ENCODE measurements at places on chromosomes 2 and 18.

DNA sequence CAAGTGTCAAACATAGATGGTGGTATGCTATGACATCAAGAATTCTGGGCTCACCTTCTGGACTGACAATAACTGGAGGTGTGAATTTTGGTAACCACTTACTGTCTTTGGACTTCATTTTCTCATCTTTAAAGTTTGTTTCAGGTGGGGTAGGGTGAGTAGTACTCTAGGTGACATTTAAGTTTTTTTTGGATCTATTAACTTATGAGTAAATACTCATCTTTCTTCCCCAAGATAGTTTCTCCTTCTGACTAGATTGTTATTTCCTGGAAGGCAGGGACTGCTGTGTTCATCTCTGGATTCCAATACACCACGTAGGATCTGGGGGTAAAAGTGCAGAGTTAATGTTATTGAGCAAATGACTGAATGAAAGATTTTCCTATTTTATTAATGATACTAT lies 55.9 kb downstream of the ICOS start:
- no peak for DNase-seq

- no peak for DNase-seq
Measured at GRCh38 chr2:217387776-217388387, 528.0 kb upstream of the TNP1 start.

- peak; percentile 16 for DNase-seq
Measured at GRCh38 chr2:122191331-122191730, 435.9 kb downstream of the TSN start.

DNA sequence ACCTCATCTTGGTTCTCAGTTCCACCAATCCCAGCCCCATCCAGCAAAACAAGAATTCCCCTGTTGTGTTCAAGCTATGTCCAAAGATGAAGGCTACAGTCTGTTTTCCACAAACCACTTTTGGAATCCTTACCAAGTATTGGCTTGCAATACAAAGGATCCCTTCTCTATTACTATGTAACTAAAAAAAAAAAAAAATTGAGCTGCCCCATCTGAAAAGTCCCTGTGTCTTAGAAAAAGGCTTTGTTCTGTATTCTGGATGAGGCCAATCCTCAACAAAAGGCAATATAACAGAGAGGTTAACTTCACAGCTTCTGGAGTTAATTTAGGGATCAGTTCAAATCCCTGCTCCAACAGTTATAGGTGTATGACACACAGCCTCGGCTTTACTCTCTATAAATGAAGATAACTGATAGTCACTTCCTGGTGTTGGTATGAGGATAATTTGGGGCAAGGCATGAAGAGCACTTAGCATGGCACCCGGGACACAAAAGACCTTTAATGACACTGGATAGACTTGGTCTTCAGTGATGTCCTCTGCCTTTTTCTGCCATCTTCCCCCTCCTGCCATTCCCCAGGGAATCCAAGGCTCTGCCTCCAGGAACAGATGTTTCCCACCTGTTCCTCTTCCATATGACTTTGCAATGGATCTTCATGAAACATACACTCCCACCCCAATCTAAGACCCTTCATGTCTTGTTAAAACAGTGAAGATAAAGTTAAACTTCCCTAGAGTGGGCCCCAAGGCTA lies 61.2 kb upstream of the ATL2 start:
- no peak for DNase-seq

GRCh38 chr2:191916826-191917225 lies 69.9 kb upstream of the CAVIN2 start:
- no peak for DNase-seq

GRCh38 chr18:55404136-55404830 lies 183.7 kb downstream of the TCF4 start:
- DNase-seq = no peak

DNA sequence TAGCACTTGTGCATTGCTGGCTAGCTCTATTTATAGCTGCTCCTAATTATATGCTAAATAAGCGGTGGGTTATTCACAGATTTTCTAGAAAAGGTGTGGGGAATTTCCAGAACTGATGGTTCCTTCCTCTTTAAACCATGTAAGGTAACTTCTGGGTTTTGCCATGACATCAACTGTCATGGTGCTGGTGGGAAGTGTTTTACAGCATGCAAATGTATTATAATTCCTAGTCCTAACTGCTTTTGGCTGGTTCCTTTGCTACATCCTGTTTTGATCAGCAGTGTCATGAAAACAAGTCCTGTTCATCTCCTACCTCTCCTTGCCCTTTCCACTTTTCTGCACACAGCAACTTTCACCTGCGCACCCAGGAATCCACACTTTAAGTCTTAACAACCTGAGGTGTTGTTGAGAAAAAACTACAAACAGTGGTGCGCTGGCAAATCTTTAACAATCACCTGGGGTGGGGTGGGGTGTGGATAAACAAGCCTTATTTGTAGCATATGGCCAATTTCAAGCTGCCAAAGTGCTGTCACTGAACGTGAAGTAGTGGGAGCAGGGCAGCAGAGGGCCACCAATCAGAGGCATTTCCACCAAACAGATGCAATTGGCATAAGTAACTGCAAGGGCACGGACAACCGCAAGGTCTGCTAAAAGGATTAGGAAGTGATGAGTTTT lies 33.4 kb upstream of the SKOR2 start:
- DNase-seq = no peak

DNA sequence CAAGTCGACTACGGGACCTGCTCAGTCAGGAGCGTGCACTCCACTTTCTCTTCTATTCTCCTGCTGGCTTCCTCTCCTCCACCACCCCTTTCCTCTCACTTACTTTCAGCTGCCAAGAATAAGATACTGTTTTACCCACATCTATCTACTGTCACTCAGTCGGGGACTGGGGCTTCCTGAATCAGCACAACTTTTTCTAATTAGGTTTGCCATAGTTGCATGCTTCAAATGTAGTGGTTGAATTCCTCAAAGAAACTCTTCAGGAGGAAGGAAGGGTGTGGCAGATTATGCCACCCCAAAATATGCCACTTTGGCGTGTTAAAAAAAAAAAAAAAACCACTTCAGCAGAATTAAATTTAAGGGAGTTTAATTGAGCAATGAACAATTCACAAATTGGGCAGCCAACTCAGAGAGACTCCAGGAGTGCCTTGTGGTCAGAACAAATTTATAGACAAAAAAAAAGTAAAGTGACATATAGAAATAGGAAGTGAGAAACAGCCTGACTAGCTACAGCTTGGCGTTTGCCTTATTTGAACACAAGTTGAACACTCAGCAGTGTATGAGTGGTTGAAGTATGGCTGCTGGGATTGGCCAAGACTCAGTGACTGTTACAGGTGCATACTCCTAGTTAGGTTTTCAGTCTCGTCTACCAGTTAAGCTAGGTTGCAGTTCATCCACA lies 32.5 kb upstream of the RMDN2 start:
- DNase-seq = no peak

DNA sequence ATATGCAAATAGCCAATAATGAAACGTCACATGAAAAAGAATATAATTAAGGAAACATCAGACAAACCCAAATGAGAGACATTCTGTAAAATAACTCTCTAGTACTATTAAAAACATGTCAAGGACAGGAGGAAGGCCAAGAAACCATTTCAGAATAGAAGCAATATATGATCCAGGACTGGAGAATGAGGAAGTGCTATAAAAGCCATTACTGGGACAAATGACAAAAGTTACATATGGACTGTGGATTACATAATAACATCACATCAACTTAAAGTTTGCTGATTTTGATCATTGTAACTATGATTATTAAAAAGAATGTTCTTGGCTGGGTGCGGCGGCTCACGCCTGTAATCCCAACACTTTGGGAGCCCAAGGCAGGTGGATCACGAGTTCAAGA lies 81.3 kb downstream of the CRACDL start:
- no peak for DNase-seq
